ENCODE measurements at places on chromosomes 13 and 19.
A peak's percentile ranks its signal among the peaks of the same experiment; 100 is the strongest.

DNA sequence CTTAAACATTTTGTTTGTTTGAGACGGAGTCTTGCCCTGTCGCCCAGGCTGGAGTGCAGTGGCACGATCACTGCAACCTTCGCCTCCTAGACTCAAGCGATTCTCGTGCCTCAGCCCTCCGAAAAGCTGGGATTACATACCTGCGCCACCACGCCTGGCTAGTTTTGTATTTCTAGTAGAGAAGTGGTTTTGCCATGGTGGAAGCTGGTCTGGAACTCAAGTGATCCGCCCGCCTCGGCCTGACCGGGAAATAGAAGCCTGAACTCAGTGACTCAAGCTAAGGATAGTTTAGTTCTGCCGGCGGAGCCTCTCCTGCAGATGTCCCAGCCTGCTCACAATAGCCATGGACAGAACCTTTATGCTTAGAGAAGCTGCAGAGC is 53.0 kb upstream of the ZNF254 start:
- DNase-seq, result peak; percentile 21
- peaks cover 50% of the 10 kb centered on the region for H3K36me3 ChIP-seq
- no peaks in the 10 kb centered on the region for H3K27me3 ChIP-seq
- H3K27ac ChIP-seq, result peak overlapping the region; percentile 98
- no peaks in the 10 kb centered on the region for H3K4me1 ChIP-seq
- H3K4me3 ChIP-seq, result peak overlapping the region; percentile 98

DNA sequence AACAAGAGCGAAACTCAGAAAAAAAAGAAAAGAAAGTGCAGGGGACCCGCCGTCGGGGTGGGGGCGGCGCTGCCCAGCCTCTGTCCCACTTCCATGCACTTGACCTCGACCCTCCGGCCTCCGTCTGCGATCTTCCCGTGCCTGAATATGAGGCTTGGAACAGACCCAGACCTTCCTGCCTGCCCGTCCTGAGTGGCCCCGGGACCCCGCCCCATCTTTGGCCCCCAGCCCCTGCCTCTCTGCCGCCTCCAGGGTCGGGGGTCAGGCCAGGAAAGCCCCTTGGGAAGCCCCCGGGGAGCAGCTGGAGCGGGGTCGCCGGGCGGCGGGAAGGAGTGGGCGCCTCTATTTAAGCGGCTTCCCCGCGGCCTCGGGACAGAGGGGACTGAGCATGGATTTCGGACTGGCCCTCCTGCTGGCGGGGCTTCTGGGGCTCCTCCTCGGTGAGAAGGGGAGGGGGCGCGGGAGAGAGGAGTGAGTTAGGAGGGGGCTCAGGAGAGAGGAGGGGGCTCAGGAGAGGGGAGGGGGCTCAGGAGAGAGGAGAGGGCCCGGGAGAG is at the start of gene MADCAM1:
MADCAM1 (plus strand) TSS at position 375 of the 554 bp plus-strand sequence; CDS start at position 389, 14 bp downstream.
- H3K27ac ChIP-seq, result no peak within 1 kb of the TSS
- H3K4me3 ChIP-seq, result no peak within 1 kb of the TSS
- DNase-seq, result no peak
- H3K4me1 ChIP-seq, result peaks cover 8% of the 10 kb centered on the region
- H3K27me3 ChIP-seq, result peaks cover 33% of the 10 kb centered on the region

DNA sequence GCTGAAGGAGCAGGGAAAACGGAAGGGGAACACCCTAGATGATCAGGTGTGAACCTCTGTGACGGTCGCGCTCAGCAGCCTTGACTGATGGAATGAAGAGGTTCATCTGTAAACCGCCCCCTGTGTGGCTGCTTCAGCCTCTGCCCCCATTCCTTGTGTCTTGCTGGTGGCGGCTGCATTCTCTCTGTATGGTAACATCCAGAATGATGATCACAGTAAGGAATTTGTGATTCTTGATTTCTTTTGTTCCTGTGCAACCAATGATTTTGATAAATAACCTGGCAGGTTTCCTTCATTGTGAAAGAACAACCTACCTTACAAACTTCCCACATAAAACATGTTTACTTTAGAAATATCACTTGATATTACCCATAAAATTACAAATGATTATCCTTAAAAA is 118.7 kb upstream of the MCF2L start:
- no peaks in the 10 kb centered on the region for H3K4me1 ChIP-seq
- no peak for DNase-seq
- H3K27ac ChIP-seq, result no peak overlapping the region
- no peaks in the 10 kb centered on the region for H3K27me3 ChIP-seq

GRCh38 chr13:40189426-40189825 is 477.0 kb downstream of the FOXO1 start:
- no peak overlapping the region for H3K27ac ChIP-seq
- DNase-seq, result no peak
- no peaks in the 10 kb centered on the region for H3K27me3 ChIP-seq
- no peak overlapping the region for H3K4me3 ChIP-seq
- H3K36me3 ChIP-seq, result no peaks in the 10 kb centered on the region

GRCh38 chr13:109131698-109132257 is 502.4 kb downstream of the MYO16 start:
- no peak for DNase-seq
- no peak overlapping the region for H3K27ac ChIP-seq
- no peaks in the 10 kb centered on the region for H3K4me1 ChIP-seq

All from Calu3 (cell line).